ENCODE measurements at places on chromosomes 13 and 19. TPM values are rescaled to one million over a fixed set of nuclear protein-coding genes. Genes with fewer than 3 reads are reported as not detected.

The HSPB6 gene
- total RNA-seq: 0.63 TPM

The R3HDM4 gene
- total RNA-seq: 28.8 TPM

The IGFL2 gene
- total RNA-seq: not detected

The SLITRK6 gene
- total RNA-seq: 6.1 TPM

The MUC16 gene
- under 0.01 TPM for total RNA-seq

The SELENOV gene
- total RNA-seq: not detected

The PDX1 gene
- total RNA-seq: 0.13 TPM
